Hindlimb muscle (tissue), 1 donor: ENCODE measurements at places on chromosomes 16 and 17.

GRCh38 chr16:84562174-84562815 lies 55.6 kb downstream of the COTL1 start:
- DNase-seq = no peak

- DNase-seq = no peak
Measured at GRCh38 chr17:76981545-76982295, 113.5 kb downstream of the MGAT5B start.

- peak; percentile 95 for DNase-seq
Measured at GRCh38 chr16:56450986-56451752, at the start of the genes NUDT21 and OGFOD1. NUDT21 (minus strand) TSS chr16:56451332; CDS start chr16:56451202, 130 bp downstream. OGFOD1 (plus strand) TSS chr16:56451554; CDS start chr16:56451613, 59 bp downstream.

- peak; percentile 68 for DNase-seq
Measured at GRCh38 chr16:17578981-17579874, 108.5 kb upstream of the XYLT1 start.

- DNase-seq = no peak
Measured at GRCh38 chr17:33583518-33584417, 290.7 kb upstream of the ASIC2 start.
